ENCODE measurements at places on chromosomes 4 and X. TPM values are rescaled to one million over a fixed set of nuclear protein-coding genes. Genes with fewer than 3 reads are reported as not detected.

GASK1B gene
- total RNA-seq: 119 TPM

CT45A5 gene
- not detected for total RNA-seq

RNF150 gene
- total RNA-seq: 62.1 TPM

TMEM175 gene
- total RNA-seq: 16.7 TPM

GALNTL6 gene
- total RNA-seq: 0.62 TPM

HEPH gene
- total RNA-seq: 19.0 TPM

MAGEB17 gene
- total RNA-seq: not detected

DRD5 gene
- 1.1 TPM for total RNA-seq

L1CAM gene
- 17.5 TPM for total RNA-seq

FOXP3 gene
- total RNA-seq: 0.21 TPM

TLR10 gene
- total RNA-seq: 0.41 TPM

FABP2 gene
- not detected for total RNA-seq

FATE1 gene
- 0.51 TPM for total RNA-seq

SMARCA1 gene
- total RNA-seq: 90.7 TPM

ITGB1BP2 gene
- total RNA-seq: 80.2 TPM

HMGN5 gene
- total RNA-seq: 5.0 TPM

PRDM8 gene
- 8.4 TPM for total RNA-seq

ERVMER34-1 gene
- total RNA-seq: 0.41 TPM

PASD1 gene
- total RNA-seq: not detected

ADH1A gene
- total RNA-seq: not detected

VCX2 gene
- not detected for total RNA-seq

DGKQ gene
- 8.6 TPM for total RNA-seq

KLHL5 gene
- 29.5 TPM for total RNA-seq

GNRHR gene
- total RNA-seq: not detected

NWD2 gene
- total RNA-seq: 0.41 TPM

BST1 gene
- total RNA-seq: 4.7 TPM

GCNA gene
- total RNA-seq: 3.2 TPM

NDUFC1 gene
- 42.5 TPM for total RNA-seq

CCDC160 gene
- 3.0 TPM for total RNA-seq

PNMA5 gene
- not detected for total RNA-seq

ZCCHC4 gene
- total RNA-seq: 35.8 TPM

ARSJ gene
- total RNA-seq: 9.5 TPM

RPL36A gene
- 198 TPM for total RNA-seq

SMARCAD1 gene
- 58.3 TPM for total RNA-seq

PPEF1 gene
- 1.5 TPM for total RNA-seq

COPS4 gene
- 94.3 TPM for total RNA-seq

ZNF157 gene
- 0.92 TPM for total RNA-seq

BBS7 gene
- 9.0 TPM for total RNA-seq

MEPE gene
- not detected for total RNA-seq

GPC4 gene
- 66.7 TPM for total RNA-seq

GAGE1 gene
- not detected for total RNA-seq

ATP2B3 gene
- 0.41 TPM for total RNA-seq

UGT2B7 gene
- 0.92 TPM for total RNA-seq

AFF2 gene
- total RNA-seq: 3.1 TPM

CXCR3 gene
- total RNA-seq: 0.92 TPM

Measured in tongue (tissue), 3 donors.